ENCODE measurements at places on chromosomes 4 and X. TPM values are rescaled to one million over a fixed set of nuclear protein-coding genes. Genes with fewer than 3 reads are reported as not detected.

Gene DGKK
- total RNA-seq: not detected

Gene ZNF185
- not detected for total RNA-seq

Gene PCDH10
- 2.3 TPM for total RNA-seq

- no peak for DNase-seq
Observed at GRCh38 chrX:79139446-79139845, 5.0 kb upstream of the GPR174 start.

GRCh38 chrX:39536211-39536610 lies 561.5 kb downstream of the BCOR start:
- no peak for DNase-seq

DNA sequence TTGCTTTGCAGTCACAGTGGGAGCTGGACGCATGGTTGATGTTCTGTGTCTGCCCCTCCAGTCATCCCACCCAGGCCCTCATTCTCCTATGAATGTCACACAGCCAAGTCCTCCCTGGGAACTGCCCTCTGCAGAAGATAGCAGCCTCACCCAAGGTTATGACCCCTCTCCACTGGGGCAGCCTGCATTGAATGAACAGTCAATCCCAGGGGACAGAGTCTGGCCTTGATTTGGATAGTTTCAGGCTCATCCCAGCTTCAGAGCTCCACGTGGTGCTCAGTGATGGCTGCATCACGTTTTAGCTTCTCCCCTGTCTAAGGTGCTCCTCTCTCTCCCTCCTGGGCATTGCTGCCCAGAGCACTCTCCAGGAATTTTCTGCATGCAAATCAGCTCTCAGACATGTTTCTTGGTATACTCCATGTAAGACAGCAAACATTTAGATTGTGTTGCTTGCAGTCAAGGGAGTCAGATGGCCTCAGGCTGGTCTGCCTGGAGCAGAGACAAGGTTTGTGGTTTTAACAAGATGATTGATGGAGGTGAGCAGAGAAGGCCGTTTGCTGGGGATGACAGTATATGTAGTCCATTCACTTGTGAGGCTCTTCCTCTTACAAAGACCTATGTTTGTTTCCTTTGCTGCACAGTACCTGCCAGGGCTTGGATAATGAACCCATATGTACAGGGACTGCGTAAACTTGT lies 56.1 kb upstream of the MSX1 start:
- no peak for DNase-seq

DNA sequence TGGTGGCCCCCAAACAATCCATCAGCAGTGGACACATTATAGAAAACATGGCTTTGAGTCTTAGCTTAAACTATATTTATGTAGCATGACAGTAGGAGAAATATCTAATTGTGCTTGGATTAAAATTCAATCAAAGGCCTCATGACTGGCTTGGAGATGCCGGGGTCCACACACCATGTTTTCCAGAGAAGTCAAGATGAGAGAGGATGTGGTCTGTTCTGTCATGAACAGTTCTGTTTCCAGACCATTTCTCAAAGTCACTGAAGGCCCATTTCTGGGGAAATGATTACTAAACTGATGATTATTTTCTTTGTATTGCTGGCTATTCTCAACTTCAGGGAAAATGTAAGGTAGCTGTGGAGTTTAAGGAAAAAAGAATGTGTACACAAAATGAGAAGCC lies 76.3 kb downstream of the C4orf51 start:
- DNase-seq: no peak

- DNase-seq: no peak
Observed at GRCh38 chr4:181271116-181271640, 972.0 kb upstream of the TENM3 start.

GRCh38 chr4:148958317-148958716 lies 516.1 kb upstream of the NR3C2 start:
- DNase-seq: no peak

DNA sequence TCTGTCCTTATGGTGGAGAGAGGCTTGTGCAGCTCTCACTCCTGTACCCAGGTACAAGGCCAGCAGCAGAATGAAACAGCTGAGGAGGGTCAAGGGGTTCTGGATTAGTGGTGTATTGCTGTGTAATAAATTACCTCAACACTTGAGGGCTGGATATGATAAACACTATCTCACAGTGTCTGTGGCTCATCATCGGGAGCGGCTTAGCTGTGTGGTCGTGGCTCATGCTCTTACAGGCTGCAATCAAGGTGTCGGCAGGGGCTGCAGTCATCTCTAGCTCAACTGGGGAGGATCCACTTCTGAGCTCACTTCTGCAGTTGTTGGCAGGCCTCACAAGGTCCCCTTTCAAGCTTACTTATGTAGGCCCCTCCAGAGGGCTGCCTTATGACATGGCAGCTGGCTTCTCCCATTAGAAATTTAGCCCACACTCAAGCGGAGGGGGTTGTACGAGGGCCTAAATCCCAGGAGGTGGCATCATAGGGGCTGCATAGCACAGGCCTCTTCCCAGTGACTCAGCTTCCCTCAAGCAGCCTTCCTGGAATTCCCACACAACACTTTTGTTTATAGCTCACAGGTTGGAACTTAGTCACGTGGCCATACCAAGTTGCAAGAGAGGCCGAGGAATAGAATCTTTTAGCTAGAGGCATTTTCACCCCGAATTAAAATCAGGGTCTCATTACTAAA lies 148.2 kb upstream of the RPS6KA3 start:
- DNase-seq: no peak

- no peak for DNase-seq
Observed at GRCh38 chr4:55666535-55666934, 30.4 kb upstream of the NMU start.

- DNase-seq: no peak
Observed at GRCh38 chrX:41421071-41421729, 25.9 kb upstream of the NYX start.

DNA sequence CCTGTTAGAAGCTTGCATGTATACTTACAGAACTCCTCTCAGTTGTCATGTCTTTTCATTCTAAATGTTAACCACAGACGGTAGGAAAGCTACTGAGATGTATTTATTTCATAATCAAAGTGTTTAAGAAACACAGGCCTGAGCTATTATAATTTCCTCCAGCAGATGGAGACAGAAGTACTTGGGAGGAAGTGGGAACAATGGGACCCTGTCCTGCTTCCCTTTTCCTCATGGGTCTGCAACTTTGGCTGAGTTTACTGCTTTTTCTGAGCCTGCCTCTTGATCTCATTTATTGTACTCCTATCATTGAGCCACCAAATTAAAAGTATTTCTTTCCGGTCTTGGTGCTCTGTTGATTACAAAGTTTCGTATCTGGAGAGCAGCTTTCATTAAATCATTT lies 67.7 kb upstream of the SPANXN2 start:
- DNase-seq: no peak
